ENCODE measurements at places on chromosomes 7 and 10. TPM values are rescaled to one million over a fixed set of nuclear protein-coding genes. Genes with fewer than 3 reads are reported as not detected.

PLCE1 gene
- total RNA-seq: 0.05 TPM

ENTPD1 gene
- total RNA-seq: 13.8 TPM

BTBD16 gene
- not detected for total RNA-seq

SEC61A2 gene
- 17.2 TPM for total RNA-seq

AUTS2 gene
- total RNA-seq: 89.5 TPM

ADAMTS14 gene
- total RNA-seq: not detected

ACTL6B gene
- total RNA-seq: not detected

ZNF425 gene
- total RNA-seq: 0.87 TPM

ARHGAP21 gene
- total RNA-seq: 71.2 TPM

SGPL1 gene
- 22.8 TPM for total RNA-seq

ALOX5 gene
- 19.8 TPM for total RNA-seq

MINDY3 gene
- 34.1 TPM for total RNA-seq

ABCB4 gene
- total RNA-seq: 0.87 TPM

JMJD1C gene
- total RNA-seq: 215 TPM

INSYN2A gene
- not detected for total RNA-seq

LIPN gene
- total RNA-seq: not detected

MMP21 gene
- total RNA-seq: 0.29 TPM

C10orf67 gene
- not detected for total RNA-seq

KLF14 gene
- total RNA-seq: not detected

CLDN3 gene
- not detected for total RNA-seq

SGCE gene
- 0.65 TPM for total RNA-seq

SEM1 gene
- total RNA-seq: 24.9 TPM

HOXA10 gene
- total RNA-seq: not detected

UPK3BL1 gene
- total RNA-seq: 60.2 TPM

CHPF2 gene
- total RNA-seq: 41.6 TPM

AHR gene
- 208 TPM for total RNA-seq

FFAR4 gene
- not detected for total RNA-seq

TMEM273 gene
- total RNA-seq: 11.3 TPM

SLC39A12 gene
- total RNA-seq: not detected

GATA3 gene
- 91.9 TPM for total RNA-seq

BEND7 gene
- 0.76 TPM for total RNA-seq

ZNF248 gene
- 4.2 TPM for total RNA-seq

CCDC3 gene
- total RNA-seq: not detected

UCMA gene
- total RNA-seq: not detected

NAT16 gene
- not detected for total RNA-seq

CH25H gene
- total RNA-seq: not detected

KCNMA1 gene
- 0.27 TPM for total RNA-seq

ELFN1 gene
- total RNA-seq: not detected

AVPI1 gene
- total RNA-seq: 5.6 TPM

SOSTDC1 gene
- not detected for total RNA-seq

SUN3 gene
- total RNA-seq: not detected

ATP6V0A4 gene
- total RNA-seq: not detected

ELOVL3 gene
- total RNA-seq: not detected

GJD4 gene
- 0.22 TPM for total RNA-seq

OR2A42 gene
- 0.07 TPM for total RNA-seq

CRYGN gene
- total RNA-seq: 0.99 TPM

CCDC7 gene
- 60.4 TPM for total RNA-seq

SMKR1 gene
- total RNA-seq: 2.0 TPM

LUC7L2 gene
- total RNA-seq: 190 TPM

SEMA3C gene
- 0.62 TPM for total RNA-seq

Measured in T-helper 17 cell (primary cell).